Stimulated activated CD8-positive, alpha-beta memory T cell treated with anti-CD3 and anti-CD28 coated beads, Interleukin-12 subunit alpha, Interleukin-12 subunit beta, amount 100 ng/mL, for 4 hours (primary cell): ENCODE measurements at places on chromosomes 5 and 9.

- DNase-seq: no peak
These were observed 26.5 kb downstream of the HSD17B4 start for GRCh38 chr5:119478781-119479180.

DNA sequence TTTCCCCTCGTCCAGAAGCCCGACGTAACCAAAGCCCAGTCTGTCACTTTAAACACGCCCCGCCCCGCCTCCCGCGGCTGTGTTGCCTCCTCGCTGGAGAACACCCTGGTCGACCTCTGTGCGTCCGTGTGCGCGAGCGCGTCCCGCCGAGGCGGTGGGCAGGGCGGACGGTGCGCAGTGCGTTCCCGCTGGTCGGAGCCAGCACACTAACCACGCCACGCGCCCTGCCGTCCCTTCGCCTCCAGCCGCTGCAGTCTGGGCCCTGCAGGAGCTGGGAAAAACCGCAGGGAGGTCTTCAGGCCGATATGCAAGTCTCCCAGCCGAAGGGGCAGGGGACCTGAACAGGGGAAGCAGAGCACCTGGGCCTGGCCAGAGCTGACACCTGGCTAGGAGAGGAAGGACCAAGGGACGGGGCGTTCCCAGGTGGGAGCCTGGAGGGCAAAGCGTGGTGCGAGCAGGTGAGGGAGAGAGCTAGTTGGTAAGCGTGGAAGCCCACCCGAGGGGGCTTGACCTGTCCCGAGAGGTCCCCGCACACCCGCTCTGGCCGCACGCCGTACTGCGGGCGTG lies 1.3 kb upstream of the PHPT1 start:
- DNase-seq: peak; percentile 41

- DNase-seq: no peak
These were observed 202.9 kb upstream of the IL12B start for GRCh38 chr5:159533197-159533596.

DNA sequence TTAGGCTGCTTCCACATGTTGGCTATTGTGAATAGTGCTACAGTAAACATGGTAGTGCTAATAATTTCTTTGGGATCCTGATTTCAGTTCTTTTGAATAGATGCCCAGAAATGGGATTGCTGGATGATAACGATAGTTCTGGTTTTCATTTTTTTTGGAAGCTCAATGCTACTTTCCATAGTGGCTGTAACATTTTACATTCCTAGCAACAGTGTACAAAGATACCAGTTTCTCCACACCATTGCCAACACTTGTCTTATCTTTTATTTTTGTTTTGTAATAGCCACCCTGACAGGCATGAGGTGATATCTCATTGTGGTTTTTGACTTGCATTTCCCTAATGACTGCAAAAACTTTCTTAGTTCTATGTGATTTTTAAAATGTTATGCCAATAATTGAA lies 68.8 kb upstream of the LRRC70 start:
- DNase-seq: no peak

- DNase-seq: no peak
These were observed 15.1 kb upstream of the TNFAIP8 start for GRCh38 chr5:119340597-119341218.

- DNase-seq: no peak
These were observed 104.6 kb upstream of the TNFAIP8 start for GRCh38 chr5:119250946-119251901.

DNA sequence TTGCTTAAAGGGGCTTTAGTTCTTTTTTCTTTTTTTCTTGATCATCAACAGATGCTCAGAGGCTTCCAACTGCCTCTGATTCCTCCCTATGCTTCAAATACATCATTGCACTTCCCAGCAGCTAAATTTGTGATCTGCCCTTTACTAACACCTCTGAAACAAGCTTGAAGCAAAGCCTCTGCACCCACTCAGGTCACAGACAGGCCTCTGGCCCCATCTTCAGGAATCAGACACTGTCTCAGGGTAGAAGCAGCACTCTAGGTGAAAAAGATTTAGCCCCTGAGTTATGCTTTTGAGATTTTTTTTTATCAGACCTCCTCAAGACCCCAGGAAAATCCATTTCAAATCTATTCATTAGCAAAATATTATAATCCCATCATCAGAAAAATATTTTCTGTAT lies 91.5 kb downstream of the MAMDC2 start:
- no peak for DNase-seq

DNA sequence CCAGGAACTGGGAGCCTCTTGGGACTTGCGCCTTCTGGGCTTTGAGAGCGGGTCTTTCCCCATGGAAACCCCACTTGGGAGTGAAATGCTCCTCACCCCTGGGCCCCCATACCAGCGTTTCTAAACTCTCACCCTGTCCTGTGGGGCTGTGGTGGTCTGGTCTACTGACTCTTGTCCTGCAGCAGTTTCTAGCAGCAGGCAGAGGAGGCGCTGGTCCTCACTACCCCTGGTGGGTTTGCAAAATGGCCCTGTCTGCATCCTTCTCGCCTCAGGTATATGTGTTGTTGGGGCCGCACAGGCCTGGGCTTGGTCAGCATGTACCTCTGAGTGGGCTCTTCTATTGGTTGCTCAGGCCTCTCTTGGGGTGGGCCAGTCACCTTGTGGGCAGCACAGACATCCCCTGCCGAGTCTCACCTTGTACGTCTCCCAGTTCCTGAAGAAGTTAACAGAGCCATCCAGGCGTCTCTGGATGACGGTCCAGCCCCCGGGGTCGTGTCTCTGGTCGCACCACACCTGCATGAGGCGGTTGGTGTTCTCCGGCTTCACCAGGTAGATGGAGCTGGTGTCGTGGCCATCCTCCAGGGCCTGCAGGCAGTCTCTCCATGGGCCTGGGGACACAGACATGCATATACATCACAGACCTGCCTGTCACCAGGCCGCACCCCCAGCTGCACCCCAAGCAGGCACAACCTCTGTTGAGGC lies 29.0 kb downstream of the ANGPTL2 start:
- DNase-seq: no peak

- no peak for DNase-seq
These were observed 1810.7 kb upstream of the CDH6 start for GRCh38 chr5:29382780-29383179.
